ENCODE measurements at places on chromosomes 1 and 21.

GRCh38 chr21:36135391-36136102, 668 bp downstream of the CBR3 start:
- DNase-seq: peak; percentile 54

DNA sequence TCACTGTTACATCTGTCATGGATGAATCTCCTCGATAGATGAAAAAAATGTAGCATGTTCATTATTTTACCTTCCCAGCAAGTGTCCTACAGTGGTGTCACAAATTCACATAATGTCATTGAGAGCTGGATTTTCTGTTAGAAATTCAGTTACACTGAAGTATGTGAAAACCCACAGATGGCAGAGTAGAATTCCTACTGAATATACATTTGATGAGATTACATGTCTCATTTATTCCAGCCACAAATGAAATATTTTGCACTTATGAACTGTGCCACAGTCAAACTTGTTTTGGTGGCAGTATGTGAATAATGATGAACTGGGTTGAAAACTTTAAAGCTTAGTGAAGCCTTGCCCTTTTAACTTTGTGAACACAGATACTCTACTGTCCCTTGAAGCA, 301.9 kb upstream of the DPYD start:
- DNase-seq: no peak

- DNase-seq: no peak
These were observed 9.9 kb upstream of the C1QA start for GRCh38 chr1:22626237-22627157.

DNA sequence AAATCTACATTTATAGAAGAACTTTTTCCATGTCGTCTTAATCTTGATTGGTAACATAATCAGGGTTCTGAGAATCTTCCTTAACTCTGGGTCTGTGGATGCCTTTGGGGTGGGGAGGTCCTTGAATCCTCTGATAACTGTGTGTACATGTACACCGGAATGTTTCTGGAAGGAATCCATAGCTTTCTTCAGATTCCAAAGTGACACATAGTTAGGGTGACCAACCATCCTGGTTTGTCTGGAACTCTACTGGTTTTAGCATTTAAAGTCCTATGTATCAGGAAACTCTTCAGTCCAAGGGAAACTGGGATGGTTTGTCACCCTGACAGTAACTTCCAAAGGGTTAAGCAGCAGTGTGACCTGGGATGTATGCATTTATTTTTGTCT, 16.8 kb downstream of the STRIP1 start:
- DNase-seq: no peak

GRCh38 chr1:230208619-230209261, 141.7 kb downstream of the GALNT2 start:
- peak; percentile 13 for DNase-seq

DNA sequence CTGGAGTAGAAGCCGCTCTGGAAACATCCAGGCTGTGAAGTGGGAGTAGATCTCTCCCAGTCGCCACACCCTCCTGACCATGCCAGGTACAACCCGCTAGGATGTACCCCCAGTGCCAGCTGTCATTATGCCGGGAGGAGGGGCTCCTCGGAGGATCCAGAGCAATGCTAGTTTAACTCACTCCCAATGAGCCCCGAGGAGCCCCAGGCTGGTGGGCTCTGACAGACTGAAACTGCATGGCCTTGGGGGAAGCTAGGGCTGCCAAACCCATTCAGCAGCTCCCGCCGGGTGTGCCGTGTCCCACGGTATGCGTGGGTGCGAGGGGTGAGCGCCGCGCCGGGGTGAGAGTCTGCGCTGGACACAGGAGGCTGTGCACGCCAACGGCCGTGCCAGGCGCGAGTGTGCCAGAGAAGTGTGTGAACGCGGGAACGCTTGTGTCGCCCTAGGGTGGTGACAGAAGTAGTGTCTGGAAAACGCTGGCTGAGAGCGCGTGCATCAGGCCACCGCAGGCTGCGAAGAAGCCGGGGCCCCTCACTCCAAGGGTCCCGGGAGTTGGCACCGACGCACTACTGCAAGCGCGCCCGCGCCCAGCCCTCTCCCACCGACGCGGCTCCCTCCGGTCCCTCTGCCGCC, 177.1 kb upstream of the EDN2 start:
- DNase-seq: no peak

GRCh38 chr1:151164732-151165280, 896 bp downstream of the LYSMD1 start:
- no peak for DNase-seq

DNA sequence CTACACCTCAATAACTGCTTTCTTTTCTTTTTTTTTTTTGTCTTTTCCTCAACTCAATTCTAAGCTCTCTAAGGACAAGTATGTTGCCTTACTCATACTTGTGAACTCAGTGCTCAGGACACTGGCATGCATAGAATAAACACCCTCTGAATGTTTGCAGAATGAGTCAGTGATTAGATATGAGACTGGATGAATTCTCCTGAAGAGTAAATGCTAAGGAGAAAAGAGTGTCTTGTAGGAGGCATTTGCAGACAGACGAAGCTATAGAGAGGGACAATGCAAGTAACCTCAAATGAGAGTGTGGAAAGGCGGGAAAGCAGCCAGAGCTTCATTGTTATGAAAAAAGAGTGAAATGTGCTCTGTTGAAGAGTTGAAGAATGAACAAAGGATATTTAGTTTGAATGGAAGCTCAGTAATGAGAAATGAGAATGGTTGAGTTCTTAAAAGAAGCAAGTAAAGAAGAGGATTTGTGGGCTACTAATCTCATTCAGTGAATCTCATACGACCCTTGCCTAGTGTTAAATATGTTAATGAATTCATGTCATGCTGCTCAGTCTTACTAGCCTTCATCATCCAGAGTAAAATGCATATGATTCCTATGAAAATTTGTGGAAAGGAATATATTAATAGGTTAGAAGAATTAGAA, 166.1 kb upstream of the DPYD start:
- DNase-seq: no peak

DNA sequence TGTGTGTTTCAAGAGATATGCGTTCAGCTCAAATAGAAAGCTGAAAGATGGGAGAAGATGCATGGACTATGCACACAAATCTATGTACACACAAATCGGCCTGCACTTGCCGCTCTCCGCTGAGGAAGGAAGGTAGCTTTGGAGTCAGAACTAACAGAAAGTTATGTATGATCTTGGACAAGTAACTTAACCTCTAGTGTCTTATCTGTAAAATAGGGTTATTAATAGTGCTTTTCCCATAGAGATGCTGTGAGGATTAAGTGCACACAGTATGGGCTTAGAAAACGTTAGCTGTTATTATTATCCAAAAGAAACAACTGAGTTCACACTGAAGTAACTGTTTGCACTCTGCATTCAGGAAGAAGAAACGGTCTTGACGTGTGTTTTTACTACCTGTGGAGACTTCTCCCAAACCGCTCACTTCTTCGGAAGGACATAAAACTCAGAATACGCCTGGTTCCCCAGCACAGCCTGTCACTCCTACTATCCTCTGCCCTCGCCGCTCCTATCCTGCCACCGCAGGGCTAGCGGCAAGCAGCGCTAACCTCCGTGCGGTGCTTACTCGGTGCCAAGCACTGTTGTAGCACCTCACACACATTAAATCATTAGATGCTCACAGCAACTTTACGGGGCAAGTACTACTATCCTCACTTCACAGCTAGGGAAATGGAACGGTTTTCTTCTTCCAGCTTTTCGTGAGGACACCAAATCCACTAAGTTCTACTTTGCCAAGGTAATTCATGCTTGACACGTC, 1.3 kb downstream of the TGFBR3 start:
- DNase-seq: peak; percentile 34

DNA sequence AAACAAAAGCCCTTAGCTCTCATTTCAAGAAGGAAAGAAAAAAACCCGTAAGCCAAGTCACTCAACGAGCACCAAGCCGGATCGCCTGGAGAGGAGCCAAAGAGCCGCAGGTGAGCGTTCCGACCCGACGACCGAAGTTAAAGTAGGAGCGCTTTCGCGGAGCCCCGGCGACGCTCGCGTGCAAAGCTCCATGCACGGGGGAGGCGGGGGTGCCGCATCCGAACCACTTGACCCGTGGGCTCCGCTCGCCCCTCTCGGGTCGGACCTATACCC, 382 bp downstream of the GPBP1L1 start:
- peak; percentile 61 for DNase-seq

GRCh38 chr1:93848350-93848883, 30.6 kb downstream of the DNTTIP2 start:
- DNase-seq: no peak

- no peak for DNase-seq
These were observed 65.1 kb downstream of the LACTBL1 start for GRCh38 chr1:22907528-22907927.

GRCh38 chr1:6200188-6200809, 904 bp upstream of the RPL22 start:
- no peak for DNase-seq

GRCh38 chr1:33335020-33335419, 14.1 kb upstream of the A3GALT2 start:
- no peak for DNase-seq

DNA sequence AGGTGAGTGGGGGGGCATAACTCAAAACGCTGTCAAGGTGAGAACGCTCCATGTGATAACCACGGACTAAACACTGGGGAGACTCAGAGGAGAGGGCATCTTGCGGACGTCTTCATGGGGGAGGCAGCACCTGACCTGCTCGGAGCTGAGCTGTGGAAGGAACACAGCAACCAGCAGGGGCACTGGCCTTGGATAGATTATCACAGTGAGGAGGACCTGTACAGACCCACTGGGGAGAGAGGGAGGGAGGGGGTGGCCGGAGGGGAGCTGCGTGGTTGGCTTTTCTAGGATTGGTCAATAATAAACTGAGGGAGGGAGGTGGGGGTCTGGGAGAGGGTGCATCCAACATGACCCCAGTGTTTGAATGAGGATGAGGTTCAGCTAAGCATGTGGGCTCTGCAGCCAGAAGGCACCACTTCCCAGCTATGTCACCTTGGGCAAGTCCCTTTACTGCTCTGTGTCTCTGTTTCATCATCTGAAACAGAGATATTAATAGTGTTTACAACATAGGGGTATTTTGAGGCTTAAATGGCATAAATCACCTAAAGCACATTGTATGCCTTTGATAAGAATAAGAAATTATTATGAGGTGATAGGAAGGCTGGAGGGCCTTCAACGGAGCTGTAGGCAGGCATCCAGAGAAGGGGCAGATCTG, 123.3 kb downstream of the GRIK3 start:
- DNase-seq: no peak

- no peak for DNase-seq
These were observed 9.4 kb downstream of the EPHA2 start for GRCh38 chr1:16146279-16147155.

GRCh38 chr1:24888061-24888970, 41.8 kb downstream of the RUNX3 start:
- DNase-seq: no peak

DNA sequence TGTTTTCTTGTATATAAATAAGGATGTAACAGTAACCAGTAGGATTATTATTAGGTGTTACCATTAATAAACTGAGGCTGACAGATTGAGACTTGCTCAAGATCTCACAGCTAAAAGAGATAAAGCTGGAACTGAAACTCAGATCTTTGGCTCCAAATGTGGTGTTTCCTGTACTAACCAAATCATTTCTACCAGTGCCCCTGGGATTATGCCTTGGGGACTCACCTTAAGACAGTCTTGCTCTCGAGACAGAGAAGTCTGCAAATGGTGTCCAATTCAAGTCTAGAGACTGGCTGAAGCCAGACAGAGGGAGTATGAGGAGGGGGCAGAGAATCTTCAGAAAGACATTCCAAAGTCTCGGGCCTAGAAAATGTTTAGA, 593 bp upstream of the CD53 start:
- peak; percentile 30 for DNase-seq

DNA sequence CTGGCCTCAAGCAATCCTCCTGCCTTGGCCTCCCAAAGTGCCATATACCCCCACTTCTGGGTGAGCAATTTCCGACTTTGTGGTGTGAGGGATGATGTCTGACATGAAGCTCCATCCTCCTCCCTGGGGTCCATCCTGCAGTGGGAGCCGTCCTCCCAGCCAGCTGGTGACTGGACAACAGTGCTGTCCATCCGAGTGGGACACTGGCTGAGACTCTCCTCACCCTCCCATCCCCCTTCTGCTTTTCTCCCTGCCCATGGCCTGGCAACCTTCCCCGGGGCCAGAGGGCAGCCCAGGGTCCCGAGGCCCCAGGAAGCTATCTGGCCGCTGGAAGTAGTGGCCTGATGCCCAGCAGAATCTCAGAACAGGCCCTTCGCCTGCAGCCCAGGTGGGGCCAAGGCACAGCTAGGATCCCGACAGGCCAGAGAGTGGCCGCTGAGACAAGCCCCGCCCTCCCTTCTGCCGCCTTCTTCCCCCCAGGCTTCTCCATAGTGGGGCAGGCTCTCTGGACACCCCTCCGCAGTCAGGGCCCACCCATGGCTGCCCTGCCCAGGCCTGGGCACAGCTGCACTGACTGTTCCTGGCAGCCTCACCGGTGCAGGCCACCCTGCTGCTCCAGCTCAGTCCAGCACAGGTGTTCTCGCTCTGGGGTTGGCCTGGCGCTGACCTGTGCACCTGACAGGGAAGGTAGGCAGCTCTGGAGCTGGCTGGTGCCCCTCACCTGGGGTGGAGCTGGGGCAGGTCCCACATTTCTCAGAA, 8.4 kb upstream of the FAAP20 start:
- DNase-seq: no peak

DNA sequence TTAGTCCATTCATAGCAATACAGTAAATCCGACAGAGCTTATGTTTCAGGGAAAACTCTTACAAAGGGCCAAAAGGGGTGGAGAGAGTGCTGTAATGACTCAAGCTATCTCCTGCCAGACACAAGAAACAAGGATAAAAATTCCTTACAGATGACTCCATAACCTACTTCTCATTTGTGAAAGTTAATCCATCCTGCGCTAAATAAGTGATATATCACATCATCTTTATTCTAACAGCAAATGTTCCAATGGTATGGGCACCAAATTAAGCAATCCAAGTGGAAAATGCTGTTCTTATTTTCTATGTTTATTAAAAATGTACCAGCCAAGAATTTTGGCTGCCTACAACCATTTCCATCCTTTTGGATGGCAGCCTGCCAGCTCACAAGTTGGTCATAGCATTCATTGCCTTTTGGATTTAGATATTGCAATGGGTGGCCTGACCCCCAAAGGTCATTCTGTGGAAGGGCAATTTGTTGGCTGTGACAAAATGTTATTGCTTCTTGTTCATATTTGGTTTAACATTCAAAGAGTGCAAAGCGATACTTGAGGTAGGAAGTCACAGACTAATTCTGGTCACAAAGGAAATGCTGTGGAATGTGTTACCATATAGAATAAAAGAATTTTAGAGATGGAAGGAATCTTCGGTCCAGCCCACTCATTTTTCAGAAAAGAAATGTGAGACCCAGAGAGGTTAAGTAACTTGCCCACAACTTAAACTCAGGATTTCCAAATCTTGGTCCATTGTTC, 2.8 kb upstream of the ENAH start:
- DNase-seq: no peak

DNA sequence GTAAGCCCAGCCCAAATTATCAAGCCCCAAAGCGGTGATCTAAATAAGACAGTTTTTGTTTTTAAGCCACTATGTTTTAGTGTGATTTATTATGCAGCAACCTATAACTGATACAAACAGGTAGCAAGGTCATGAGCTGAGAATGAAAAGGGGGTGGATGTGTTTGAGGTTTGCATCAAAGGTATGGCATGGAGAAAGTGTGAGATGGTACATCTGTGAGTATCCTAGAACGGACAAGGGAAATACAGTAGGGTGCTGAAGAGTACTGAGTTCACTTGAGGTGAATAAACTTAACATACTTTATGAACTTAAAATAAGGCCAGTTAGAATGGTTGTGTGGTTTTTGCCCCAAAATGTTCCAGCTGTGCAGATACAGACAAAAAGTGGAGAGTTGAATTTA, 286.0 kb upstream of the B3GALT2 start:
- DNase-seq: no peak

All from CD4-positive, alpha-beta T cell treated with Interleukin-12 subunit alpha and Interleukin-12 subunit beta, for 1 hour (primary cell).